ENCODE measurements at places on chromosomes 3 and 15.

GRCh38 chr3:139269984-139270383 is 73.8 kb upstream of the MRPS22 start:
- no peak for DNase-seq

GRCh38 chr3:101529816-101530685 is 17.0 kb upstream of the SENP7 start:
- DNase-seq = no peak

- no peak for DNase-seq
These were observed 264.7 kb upstream of the NECTIN3 start for GRCh38 chr3:110806924-110807323.

GRCh38 chr3:20482350-20482749 is 296.3 kb upstream of the SGO1 start:
- no peak for DNase-seq

DNA sequence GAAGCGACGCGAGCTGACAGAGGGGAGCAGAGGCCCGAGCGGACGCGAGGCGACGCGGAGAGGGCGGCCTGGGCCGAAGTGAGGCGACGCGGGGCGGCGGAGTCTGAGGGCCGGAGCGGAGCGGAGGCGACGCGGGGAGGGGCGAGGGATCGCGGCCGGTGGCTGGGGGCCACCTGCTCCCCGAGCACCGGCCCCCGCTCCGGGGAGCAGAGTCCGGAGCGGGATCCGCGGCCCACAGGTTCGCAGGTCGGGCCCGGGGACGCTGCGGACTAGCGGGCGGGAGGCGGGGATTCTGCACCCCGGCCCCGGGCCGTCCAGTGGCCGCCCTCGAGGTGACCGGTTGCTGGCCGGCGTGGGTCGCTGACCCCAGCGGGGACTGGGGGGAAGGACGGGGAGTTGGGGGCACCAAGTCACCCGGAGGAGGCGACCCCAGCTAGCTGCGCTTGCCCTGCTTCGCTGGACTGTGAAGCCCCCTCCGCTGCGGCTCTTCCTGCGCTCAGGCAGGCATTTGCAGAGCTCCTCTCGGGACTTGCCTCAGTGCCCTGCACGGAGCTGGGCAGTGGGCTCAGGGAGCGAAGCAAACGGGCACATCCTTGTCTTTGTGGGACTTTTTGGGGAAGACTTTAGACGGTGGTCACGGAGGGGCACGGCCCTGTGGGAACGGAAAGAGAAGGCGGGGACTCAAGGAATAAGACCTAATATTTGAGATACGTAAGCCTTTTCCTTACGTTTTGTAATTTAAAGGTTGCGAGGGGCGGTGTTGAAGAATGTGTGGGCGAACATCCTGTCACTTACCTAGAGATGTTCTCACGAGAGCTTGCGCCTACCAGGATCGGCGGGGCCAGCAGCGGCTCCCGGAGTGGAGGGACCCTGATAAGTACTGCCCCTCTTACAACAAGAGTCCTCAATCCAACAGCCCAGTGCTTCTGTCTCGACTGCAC is 566 bp downstream of the HMCES start:
- no peak for DNase-seq

DNA sequence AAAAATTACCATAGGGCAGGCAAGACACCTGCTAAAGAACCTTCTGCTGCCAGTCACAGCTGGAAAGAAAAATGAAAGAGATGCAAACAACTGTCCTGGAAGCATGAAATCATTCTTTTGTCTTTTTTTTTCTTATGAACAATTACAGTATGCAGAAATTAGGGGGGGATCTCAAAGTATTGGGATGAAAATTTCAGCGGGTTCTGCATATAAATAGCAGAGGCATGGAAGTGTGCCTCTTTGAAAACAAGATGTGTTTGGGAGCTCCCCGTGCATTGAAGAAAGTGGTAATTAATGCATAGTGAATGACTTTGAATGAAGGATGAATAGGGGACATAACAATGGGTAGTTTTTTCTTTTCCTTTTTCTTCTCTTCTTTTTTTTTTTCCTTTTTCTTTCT is 431.2 kb downstream of the SOX2 start:
- DNase-seq = no peak

GRCh38 chr3:125431912-125432790 is 57.0 kb upstream of the ZNF148 start:
- DNase-seq = no peak

DNA sequence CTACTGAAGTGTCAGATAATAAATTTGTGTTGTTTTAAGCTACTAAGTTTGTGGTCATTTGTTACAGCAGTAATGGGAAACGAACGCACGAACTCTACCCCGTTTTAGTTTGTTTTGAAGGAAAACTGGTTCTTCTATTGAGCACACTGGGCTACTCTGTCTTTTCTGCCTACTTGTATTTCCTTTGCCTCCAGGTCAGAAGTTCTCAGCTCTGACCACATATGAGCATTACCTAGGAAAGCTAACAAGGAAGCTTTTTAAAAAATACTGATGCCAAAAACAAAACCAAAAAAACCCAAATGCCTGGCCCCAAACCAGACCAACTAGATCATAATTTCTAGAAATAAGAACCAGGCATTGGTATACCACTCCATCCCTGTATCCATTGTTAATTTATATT is 156.6 kb upstream of the TNIK start:
- no peak for DNase-seq

- DNase-seq = no peak
These were observed 148.5 kb upstream of the PDZRN3 start for GRCh38 chr3:73773233-73773632.

GRCh38 chr3:10683106-10683505 is 132.9 kb upstream of the SLC6A11 start:
- no peak for DNase-seq

DNA sequence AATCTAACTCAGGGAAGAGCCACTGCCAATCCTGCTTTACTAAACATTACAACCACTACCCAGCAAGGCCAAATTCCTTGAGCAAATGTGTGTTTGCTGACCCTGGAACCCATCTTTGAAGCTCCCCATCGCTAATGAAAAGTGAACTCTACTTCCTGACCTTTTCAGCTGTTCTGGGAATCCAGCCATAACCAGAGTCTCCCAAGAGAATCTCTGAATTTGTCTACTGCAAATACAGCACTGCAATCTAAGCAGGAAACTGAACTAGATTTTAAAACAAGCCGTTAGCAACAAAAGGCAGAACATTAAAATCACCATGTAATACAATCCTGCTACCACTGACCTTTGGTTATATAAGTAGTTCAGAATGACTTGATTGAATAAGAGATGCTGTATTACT is 309.2 kb downstream of the MAGI1 start:
- DNase-seq = no peak
